ENCODE measurements at places on chromosomes 11 and 22. TPM values are rescaled to one million over a fixed set of nuclear protein-coding genes. Genes with fewer than 3 reads are reported as not detected.

Gene NKAPD1
- 69.5 TPM for polyA plus RNA-seq

DNA sequence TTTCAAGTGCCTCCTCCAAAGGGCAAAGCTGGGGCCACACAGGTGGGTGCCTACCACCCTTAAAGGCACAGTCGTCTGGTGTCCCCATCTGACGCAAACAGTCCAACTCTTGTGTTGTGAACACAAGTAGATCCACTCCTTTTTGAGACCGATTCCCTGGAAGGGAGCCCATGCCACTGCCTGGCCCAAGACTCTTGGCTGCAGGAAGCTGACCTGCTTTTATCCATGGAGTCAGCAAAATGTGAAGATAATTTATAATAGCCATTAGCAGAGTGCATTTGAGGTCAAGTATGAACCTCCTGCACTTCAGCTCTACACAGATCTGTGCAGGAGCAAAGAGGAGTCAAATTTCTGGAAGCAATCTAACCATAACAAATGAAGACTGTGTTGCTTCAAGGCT, 68.5 kb downstream of the ADM start:
- DNase-seq: no peak

Gene PARVG
- 2.3 TPM for polyA plus RNA-seq

DNA sequence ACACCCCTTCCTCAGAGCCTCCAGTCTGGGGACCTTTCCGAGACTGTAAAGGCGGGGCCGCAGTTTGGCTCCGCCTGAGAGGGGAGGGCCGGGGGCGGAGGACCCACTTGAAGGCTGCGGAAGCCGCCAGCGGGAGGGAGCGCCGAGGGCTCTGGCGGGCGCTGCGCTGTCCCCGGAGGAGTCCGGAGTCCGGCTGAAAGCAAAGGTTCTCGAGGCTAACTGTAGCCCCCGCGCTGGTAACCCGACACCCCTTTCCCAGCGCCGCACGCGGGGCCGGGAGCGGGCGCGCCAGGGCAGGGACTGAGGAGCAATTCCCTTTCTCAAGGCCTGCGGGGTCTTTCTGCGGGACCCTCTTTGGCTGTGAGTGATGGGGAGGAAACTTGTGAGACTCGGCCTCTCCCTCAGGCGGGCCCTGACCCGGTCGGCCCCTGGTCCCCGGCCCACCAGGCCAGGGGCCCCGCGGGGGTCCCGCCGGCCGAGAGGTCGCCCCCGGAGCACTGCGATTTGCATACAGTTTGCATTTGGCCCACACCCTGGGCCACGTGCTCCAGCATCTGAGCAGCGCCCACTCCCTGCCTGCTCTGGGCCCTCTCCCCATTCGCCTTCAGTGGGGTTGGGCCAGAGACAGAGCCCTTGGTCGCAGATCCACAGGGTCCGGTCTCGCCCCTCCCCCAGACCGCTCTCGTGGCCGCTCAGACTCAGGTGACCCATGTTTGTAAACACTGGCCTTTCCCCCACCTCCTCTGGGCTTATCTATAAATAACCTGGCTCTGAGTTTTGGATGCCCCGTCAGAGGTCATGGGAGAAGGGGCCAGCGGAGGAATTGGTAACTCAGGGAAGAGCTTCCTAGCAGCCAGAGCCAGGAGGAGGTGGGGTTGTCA, 519 bp upstream of the ART5 start:
- DNase-seq: peak; percentile 66

- DNase-seq: no peak
Measured at GRCh38 chr22:43953988-43954785, 1.1 kb upstream of the SAMM50 start.

Gene C11orf16
- polyA plus RNA-seq: 0.90 TPM

- DNase-seq: no peak
Measured at GRCh38 chr22:28670756-28671155, 8.9 kb downstream of the TTC28 start.

Gene PIWIL4
- 3.7 TPM for polyA plus RNA-seq

Gene UCP3
- polyA plus RNA-seq: 1.7 TPM

Gene APOL6
- polyA plus RNA-seq: 4.1 TPM

DNA sequence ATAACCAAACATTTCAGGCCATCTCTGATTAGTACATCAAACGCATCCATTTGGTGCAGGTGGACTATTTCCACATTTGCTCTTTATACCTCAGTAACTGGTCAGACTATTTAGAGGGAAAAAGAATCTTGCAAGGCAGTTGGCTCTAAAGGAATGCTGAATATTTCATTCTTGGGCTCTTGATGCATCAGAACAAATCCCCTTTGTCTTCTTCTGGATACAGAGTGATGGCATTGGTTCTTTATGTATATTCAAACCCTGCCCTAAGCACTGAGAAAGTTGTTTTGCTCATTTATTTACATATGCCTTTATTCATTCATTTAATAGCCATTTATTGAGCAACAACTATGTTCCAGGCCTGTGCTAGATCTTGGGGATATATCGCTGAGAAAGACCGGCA, 31.1 kb upstream of the RAB30 start:
- DNase-seq: no peak

- no peak for DNase-seq
Measured at GRCh38 chr11:77141034-77141433, 13.0 kb downstream of the MYO7A start.
